ENCODE measurements at places on chromosomes 12 and 14. TPM values are rescaled to one million over a fixed set of nuclear protein-coding genes. Genes with fewer than 3 reads are reported as not detected.
A peak's percentile ranks its signal among the peaks of the same experiment; 100 is the strongest.

Gene CNIH1
- polyA plus RNA-seq = 26.8 TPM

Gene PLEK2
- 0.61 TPM for polyA plus RNA-seq

Gene CSRP2
- polyA plus RNA-seq = 46.3 TPM

Gene TMEM52B
- polyA plus RNA-seq = 0.03 TPM

Gene KRT79
- not detected for polyA plus RNA-seq

Gene NEDD1
- 5.3 TPM for polyA plus RNA-seq

Gene TAMALIN
- polyA plus RNA-seq = 58.8 TPM

Gene ARF6
- 19.7 TPM for polyA plus RNA-seq

Gene TOMM20L
- polyA plus RNA-seq = not detected

Gene CCDC184
- 1.3 TPM for polyA plus RNA-seq

Gene SCNN1A
- polyA plus RNA-seq = 0.23 TPM

Gene CFAP251
- polyA plus RNA-seq = 0.66 TPM

Gene RAD9B
- polyA plus RNA-seq = 4.9 TPM

Gene TAS2R8
- polyA plus RNA-seq = not detected

Gene FAM234B
- 0.59 TPM for polyA plus RNA-seq

DNA sequence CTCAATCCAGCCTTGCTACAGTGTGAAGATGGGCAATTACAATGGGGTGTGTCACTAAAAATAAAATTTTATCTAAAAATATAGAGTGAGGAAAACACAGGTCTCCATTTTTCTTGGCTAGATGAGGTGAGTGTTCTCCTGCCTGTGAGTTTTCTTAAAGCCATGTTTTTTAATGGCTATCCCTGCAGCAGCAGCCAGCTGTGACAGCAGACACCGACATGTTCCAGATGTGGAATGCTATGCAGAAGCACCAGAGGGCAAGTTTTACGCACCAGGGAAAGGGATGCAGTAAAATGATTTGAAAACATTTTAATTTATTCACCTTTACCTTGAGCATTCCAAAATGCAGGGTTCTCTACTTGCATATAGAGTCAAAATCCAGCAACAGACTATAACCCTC lies 577.0 kb upstream of the STXBP6 start:
- H3K36me3 ChIP-seq = no peaks in the 10 kb centered on the region
- DNase-seq = no peak
- H3K27ac ChIP-seq = no peak overlapping the region
- no peaks in the 10 kb centered on the region for H3K27me3 ChIP-seq

GRCh38 chr12:31752450-31752849 lies 23.6 kb upstream of the AMN1 start:
- H3K36me3 ChIP-seq = no peaks in the 10 kb centered on the region
- H3K4me3 ChIP-seq = no peak overlapping the region
- H3K4me1 ChIP-seq = peaks cover 15% of the 10 kb centered on the region

DNA sequence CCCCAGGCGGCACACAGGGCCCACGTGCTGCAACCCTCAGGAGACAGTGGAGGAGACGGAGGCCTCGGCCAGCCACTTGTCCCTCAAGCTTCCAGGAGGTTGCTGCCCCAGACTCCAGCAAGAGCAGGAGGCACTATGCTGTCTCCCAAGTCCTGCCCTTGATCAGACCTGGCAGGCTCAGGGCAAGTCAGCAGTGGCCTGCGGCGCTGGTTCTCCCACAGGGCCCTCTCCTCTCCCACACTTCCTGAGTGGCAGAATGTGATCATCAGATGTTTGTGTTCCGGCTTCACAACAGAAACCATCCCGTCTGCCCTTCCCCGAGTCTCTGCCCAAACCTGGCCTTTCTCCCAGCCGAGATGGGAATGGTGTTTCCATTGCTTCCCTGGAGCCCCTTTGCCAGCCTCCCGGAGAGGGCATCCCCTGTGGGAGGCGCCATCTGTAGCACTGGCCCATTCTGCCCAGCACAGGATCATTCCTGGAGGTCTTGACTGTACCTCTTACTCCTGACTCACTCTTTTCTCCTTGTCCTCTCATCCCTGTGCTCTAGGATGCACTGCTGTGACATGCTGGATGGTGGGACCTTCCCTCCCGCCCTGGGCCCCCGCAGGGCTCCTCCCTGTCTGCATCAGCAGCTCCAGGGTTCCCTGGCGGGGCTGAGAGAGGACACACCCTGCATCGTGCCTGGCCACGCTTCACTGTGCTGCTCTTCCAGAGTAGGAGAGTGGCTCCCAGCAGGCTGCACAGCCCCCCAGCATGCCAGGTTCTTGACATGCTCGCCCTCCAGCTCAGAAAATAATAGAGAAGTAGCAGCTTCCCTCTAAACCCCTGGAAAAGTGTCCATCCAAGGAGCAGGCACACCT lies 114.7 kb upstream of the FKBP4 start:
- no peak overlapping the region for H3K27ac ChIP-seq
- no peak for DNase-seq
- no peak overlapping the region for H3K4me3 ChIP-seq
- H3K36me3 ChIP-seq = no peaks in the 10 kb centered on the region
- no peaks in the 10 kb centered on the region for H3K27me3 ChIP-seq

DNA sequence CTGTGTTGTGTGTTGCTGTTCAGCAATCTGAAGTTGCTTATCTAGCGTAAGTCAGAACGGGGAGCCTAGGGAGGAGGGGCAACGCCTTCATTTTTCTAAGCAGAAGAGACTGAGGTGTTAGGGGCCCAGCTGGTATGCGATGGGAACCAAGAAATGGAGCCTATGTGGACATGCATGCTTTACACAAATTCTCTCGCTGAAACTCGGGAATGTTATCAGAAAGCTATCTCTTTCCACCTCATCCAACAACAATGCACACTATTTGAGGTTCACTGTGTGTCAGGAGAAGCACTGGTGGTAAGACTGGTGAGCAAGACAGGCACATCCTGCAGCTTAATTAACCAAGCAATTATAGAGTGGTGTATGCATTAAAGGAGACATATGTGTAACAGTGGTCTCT lies 89.7 kb downstream of the NRXN3 start:
- no peaks in the 10 kb centered on the region for H3K4me1 ChIP-seq
- no peak for DNase-seq
- H3K4me3 ChIP-seq = no peak overlapping the region
- no peak overlapping the region for H3K27ac ChIP-seq
- no peaks in the 10 kb centered on the region for H3K36me3 ChIP-seq

GRCh38 chr12:6451348-6452244 lies at the start of gene TAPBPL:
Gene TAPBPL, plus strand, starts transcription at chr12:6452042. Its CDS starts 207 bp downstream, at chr12:6452249.
- peaks cover 27% of the 10 kb centered on the region for H3K4me1 ChIP-seq
- no peaks in the 10 kb centered on the region for H3K27me3 ChIP-seq
- H3K27ac ChIP-seq = peak within 1 kb of the TSS; percentile 96
- H3K4me3 ChIP-seq = peak within 1 kb of the TSS; percentile 81

- H3K36me3 ChIP-seq = no peaks in the 10 kb centered on the region
- no peaks in the 10 kb centered on the region for H3K27me3 ChIP-seq
- no peak for DNase-seq
Measured at GRCh38 chr12:72699362-72699761, 427.2 kb downstream of the TRHDE start.

- H3K27ac ChIP-seq = no peak overlapping the region
- peaks cover 52% of the 10 kb centered on the region for H3K27me3 ChIP-seq
- no peaks in the 10 kb centered on the region for H3K36me3 ChIP-seq
- peaks cover 5% of the 10 kb centered on the region for H3K4me1 ChIP-seq
Measured at GRCh38 chr14:104634886-104635570, 30.5 kb upstream of the TMEM179 start.

DNA sequence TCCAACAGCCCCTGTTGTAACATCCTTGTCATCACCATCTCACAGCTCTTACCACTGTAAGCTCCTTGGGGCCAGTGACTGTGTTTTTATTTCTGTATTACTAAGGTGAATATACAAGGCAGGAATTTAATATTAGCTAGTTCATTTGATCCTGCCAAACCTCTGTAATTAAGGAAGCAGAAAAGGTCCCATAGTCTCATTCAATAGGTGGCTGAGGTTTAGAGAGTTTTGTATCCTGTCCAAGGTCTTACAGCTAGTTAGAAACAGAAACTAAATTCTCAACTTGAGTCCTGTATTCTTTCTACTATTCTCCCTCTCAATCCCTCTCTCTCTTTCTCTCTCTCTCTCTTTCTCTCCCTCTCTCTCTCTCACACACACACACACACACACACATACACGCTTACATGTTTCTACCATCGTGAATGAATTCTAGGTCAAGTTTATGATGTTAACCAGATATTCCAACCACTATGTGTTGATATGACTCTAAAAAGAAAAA lies 543 bp upstream of the GLIPR1 start:
- no peak for DNase-seq
- peak overlapping the region; percentile 59 for H3K27ac ChIP-seq
- H3K27me3 ChIP-seq = no peaks in the 10 kb centered on the region
- H3K4me3 ChIP-seq = peak overlapping the region; percentile 53

DNA sequence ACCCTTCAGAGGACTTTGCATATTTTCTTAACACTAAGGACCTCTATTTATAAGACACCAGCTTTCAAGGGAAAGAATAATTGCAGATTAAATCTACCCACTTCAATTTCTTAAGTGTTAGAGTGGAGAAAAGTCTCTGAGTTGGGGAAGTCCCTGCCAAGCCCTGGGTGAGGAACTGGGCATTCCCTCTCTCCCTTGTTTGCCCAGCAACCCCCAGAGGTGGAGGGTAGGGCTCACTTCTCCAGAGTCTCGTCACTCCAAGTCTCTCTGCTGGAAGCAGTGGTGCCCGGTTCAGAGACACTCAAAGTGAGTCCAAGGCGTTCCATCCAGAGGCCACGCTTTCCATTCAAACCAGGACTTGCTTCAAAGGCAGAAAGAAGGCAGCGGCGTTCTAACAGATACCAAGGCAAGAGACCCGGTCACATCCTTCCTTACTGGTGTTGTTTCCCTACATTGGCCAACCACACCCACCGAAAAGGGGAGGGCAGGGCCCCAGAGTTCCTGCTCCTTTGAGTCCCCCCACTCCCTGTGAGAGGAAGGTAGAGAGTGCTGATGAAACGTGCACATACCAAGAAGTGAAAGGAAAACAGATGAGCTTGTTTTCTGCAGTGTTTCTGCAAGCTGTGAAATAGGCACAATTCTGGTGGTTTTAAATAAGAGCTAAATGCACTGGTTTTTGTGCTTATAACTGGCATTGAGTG lies 6.1 kb upstream of the BDKRB2 start:
- no peak overlapping the region for H3K4me3 ChIP-seq
- H3K27me3 ChIP-seq = peaks cover 32% of the 10 kb centered on the region
- H3K36me3 ChIP-seq = no peaks in the 10 kb centered on the region
- no peak overlapping the region for H3K27ac ChIP-seq

GRCh38 chr12:72511498-72511897 lies 239.3 kb downstream of the TRHDE start:
- H3K4me1 ChIP-seq = no peaks in the 10 kb centered on the region
- H3K4me3 ChIP-seq = no peak overlapping the region
- DNase-seq = no peak

- no peaks in the 10 kb centered on the region for H3K36me3 ChIP-seq
- no peaks in the 10 kb centered on the region for H3K27me3 ChIP-seq
- no peak for DNase-seq
- no peak overlapping the region for H3K27ac ChIP-seq
Measured at GRCh38 chr14:55221968-55222367, 30.6 kb upstream of the DLGAP5 start.

- H3K4me3 ChIP-seq = peak overlapping the region; percentile 99
- no peak for DNase-seq
- H3K36me3 ChIP-seq = no peaks in the 10 kb centered on the region
- no peak overlapping the region for H3K27ac ChIP-seq
Measured at GRCh38 chr12:110744151-110744571, 1.5 kb upstream of the PPP1CC start.

- no peak overlapping the region for H3K4me3 ChIP-seq
- H3K36me3 ChIP-seq = no peaks in the 10 kb centered on the region
- no peaks in the 10 kb centered on the region for H3K4me1 ChIP-seq
- DNase-seq = no peak
Measured at GRCh38 chr12:70154087-70154638, 89.1 kb upstream of the CNOT2 start.

DNA sequence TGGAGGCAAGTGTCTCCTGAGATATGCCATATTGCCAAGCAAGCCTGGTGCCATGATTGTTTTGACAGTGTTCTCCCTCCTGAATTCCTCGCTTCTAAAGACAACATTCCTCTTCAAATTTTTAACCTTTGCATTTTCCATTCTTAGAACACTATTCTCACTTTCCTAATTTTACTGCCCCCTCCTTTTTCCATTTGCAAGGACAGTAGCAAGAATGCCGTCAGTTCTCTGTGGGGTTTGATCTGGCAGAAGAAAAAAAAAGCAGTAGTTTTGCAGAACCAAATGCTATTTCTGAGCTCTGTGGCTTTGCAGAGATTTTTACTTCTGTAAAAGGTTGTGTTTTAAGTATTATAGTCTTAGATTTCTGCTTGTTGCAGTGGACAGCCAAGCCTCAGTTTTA lies 295.2 kb downstream of the NUAK1 start:
- no peaks in the 10 kb centered on the region for H3K36me3 ChIP-seq
- no peaks in the 10 kb centered on the region for H3K27me3 ChIP-seq
- H3K27ac ChIP-seq = no peak overlapping the region
- H3K4me1 ChIP-seq = no peaks in the 10 kb centered on the region
- no peak overlapping the region for H3K4me3 ChIP-seq

- DNase-seq = no peak
- no peak overlapping the region for H3K27ac ChIP-seq
- no peaks in the 10 kb centered on the region for H3K4me1 ChIP-seq
- H3K27me3 ChIP-seq = no peaks in the 10 kb centered on the region
- H3K4me3 ChIP-seq = no peak overlapping the region
Measured at GRCh38 chr12:79858518-79858917, 76.4 kb downstream of the PPP1R12A start.

GRCh38 chr12:49664591-49665239 lies 41.4 kb downstream of the PRPF40B start:
- peaks cover 27% of the 10 kb centered on the region for H3K36me3 ChIP-seq
- H3K27ac ChIP-seq = peak overlapping the region; percentile 87

DNA sequence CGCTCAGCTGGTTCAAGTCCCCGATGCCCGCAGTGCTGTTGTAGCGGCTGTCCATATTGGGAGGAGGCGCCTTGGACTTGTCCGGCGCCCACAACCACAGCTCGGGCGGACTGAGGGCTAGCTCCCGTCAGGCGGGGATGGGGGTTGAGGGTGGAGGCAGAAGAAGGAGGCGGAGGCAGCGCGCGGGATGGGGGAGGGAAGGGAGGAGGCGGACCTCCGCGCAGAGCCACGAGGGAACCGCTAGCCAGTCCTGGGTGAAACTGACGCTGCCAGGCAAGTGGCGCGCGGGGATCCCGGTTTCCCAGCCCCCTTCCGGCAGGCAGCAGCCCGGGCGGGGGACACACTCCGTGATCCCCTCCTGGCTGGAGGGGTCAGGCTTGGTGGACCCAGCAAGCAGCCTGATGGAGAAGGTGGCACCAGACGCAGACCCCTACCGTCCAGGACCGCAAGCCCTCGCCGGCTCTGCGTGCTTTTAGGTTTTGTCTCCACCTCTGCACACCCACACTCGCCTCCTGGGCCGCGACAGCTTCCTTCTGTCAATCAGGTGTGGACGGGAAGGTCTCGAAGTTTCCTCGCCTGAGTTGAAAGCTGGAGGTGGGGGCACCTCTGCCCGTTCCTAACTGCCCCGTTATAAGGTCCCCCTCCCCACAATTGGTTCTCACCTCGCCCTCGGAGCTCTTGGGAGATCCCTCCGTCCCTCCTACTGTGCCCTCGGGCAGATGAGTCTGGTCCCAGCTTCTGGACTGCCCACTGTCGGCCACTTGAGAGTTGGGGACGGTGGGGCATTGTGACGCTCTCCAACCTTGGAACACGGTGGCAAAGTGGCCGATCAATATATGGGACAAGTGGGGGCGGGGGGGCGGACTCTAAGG lies at the start of gene CPNE8:
Gene CPNE8 (minus strand): TSS at position 112 of the 872 bp plus-strand sequence. CDS start 57 bp downstream, at position 55.
- H3K4me1 ChIP-seq = peaks cover 25% of the 10 kb centered on the region
- H3K4me3 ChIP-seq = peak within 1 kb of the TSS; percentile 49
- no peaks in the 10 kb centered on the region for H3K27me3 ChIP-seq
- H3K27ac ChIP-seq = peak within 1 kb of the TSS; percentile 94
- DNase-seq = peak; percentile 86
